ENCODE measurements at places on chromosomes 5 and 9.

- DNase-seq: no peak
These were observed 2.3 kb upstream of the EFNA5 start for GRCh38 chr5:107673039-107673367.

- no peak for DNase-seq
These were observed 371.9 kb downstream of the NDUFS4 start for GRCh38 chr5:53932351-53932750.

DNA sequence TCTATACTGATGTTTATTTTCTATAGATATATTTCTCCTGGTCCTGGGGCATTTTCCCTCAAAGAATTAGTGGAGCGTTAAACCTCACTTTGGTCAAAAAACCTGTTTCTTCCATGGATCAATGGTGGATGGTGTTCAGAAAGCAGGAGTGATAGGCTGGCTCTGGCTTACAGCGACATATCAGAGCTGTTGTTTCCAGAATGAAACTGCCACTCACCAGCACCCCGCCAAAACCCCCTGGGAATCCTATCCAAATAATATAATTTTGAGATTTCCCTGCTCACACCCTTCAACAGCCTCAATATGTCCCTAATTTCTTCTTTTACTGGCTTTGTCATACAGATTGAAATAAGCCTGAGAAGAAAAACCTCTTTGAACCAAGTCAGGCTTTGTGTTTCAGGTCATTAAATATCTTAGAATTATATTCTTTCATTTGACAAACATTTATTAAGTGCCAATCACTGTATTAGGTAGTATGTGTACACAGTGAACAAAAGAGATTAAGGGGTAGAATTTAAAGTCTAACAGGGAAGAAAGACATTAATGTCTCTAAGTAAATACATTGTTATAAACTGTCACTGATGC is 144.5 kb upstream of the GPR151 start:
- DNase-seq: no peak

DNA sequence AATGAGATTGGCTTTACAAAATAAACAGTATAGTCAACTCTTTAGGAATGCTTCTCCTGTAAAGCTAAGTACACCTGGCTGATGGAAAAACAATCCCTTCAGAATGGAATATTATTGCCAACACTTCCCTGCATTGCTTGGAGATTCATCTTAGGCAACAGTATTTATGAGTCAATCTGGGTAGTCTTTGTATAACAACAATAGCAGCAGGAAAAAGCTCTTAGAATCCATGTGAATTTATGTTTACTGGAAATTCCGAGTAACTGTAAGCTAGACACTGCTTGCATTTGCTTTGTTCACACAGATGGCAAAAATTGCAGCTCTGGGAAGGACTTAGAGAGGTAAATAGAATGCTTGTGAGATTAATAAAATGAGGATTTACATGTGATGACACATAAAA is 101.7 kb upstream of the NTRK2 start:
- DNase-seq: no peak

- DNase-seq: no peak
These were observed 18.8 kb downstream of the PTAR1 start for GRCh38 chr9:69740872-69741505.

DNA sequence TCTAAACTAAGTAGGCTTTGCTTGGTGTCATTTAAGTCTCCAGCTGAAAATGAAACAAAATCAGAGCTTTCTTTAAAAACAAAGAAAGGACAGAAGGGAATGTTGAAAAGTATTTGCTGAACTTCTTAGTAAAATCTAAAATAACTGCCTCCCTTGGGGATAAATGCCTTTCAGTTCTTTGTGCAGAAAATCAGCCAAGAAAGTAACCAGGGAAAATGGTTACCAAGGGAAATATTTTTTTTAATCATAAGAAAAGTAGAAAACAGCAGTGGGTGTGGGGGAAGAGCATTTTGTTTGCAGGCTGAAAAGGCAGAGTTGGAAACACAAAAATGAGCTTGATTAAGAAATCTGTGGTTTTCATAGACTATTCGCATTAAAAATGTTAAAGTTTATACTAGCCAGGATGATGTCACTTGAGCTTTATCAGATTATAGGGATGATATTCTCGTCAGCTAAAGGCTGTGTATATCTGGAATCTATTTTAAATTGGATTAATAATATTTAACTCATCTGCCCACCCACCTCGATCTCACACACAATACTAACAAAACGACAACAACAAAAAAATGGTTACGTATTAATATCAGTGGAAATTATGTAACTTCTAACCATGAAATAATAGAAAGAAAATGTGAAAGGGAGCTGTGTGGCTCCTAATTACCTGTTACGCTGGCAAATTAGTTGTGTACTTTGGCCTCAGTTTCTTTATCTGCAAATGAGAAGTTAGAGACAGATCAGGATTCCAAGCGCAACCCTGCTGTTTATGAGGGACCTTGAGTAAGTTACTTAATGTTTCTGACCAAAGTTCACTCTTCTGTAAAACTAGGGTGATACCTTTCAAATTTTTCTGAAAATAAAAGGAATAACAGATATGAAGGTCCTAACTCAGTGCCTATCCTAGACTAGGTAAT is at the start of gene ECM2:
Gene ECM2, minus strand, starts transcription at position 51 of the 911 bp plus-strand sequence. CDS start 13,124 bp downstream, outside the sequence.
- no peak for DNase-seq

- DNase-seq: no peak
These were observed 157.4 kb upstream of the SPRY4 start for GRCh38 chr5:142482207-142482606.

GRCh38 chr5:132747616-132748440 is 602 bp downstream of the CCNI2 start:
- no peak for DNase-seq

GRCh38 chr9:3337515-3338225 is 188.1 kb downstream of the RFX3 start:
- no peak for DNase-seq

DNA sequence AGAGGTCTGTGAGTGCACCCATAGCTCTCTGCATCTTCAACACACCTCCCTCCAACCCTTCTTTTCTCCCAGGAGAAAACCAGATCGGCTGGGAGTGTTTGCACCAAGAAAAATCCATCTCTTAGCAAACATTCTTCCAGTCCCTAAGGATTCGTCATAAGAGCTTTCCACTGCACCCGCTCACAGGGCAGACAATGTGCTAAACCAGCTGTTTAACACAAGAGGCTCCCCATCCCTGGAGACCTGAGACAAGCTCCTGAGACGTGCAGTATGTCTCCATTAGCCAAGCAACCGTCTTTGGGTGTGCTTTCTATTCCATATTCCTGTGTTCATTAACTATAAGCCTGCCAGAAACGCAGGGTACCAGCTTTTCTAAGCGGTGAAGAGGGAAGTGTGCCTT is 93.6 kb upstream of the ZNF462 start:
- no peak for DNase-seq

DNA sequence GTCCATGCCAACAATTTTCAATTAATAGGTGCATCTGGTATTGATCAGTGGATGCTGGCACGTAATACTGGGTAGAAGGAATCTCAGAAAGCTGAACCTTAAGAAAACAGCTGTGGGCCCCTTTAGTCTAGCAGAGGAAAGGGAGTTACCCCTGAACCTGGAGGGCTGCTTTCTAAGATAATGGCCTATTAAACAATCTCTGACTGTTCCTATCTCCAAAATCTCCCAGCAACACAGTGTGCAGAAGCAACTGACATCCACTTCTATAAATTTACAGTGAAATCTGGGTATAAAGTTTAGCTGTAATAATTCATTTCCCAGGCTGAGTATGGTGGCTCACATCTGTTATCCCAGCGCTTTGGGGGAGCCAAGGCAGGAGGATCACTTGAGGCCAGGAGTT is 198.8 kb downstream of the MAPKAP1 start:
- no peak for DNase-seq

- DNase-seq: peak; percentile 79
These were observed 3.3 kb upstream of the TMEM141 start for GRCh38 chr9:136787690-136788400.

DNA sequence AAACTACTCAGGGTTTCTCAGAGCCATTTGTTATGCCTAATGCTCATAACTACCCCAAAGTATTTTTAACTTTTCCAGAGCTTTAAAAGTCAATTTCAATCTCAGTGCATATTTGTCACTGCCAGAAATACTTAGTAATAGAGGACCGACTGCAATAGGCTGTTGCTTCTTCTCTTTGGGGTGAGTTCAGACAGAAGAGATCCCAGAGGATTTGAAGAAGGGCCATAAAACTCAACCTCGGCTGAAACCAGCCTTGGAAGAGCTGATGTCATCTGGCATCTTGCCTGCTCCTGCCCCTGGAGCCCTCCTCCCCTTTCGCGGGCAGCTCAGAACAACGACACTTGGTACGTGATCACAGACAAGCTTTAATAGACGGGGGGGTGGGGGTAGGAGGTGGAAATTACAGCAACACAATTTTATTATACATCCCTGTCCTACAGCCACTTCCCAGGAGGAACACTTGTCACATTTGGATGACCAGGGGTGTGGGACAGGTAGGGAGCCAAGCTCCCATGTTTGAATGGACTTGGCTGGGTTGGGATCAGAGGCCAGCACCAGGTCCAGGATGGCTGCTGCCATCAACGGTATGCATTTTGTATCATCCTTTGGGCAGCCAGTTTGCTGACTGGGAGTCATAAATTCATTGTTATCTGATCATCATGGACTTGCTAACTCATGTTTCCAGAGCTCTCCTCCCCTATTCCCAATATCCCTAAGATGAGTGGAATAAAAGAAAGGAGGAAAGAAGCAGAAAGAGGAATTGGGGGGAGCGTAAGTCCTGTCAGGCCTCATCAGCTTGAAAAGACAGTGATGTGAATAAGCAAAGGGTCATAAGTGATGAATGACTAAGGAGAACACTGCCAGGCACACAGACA is 186.6 kb upstream of the PANK3 start:
- no peak for DNase-seq

GRCh38 chr5:177455036-177455660 is 8.5 kb downstream of the PRR7 start:
- peak; percentile 98 for DNase-seq

DNA sequence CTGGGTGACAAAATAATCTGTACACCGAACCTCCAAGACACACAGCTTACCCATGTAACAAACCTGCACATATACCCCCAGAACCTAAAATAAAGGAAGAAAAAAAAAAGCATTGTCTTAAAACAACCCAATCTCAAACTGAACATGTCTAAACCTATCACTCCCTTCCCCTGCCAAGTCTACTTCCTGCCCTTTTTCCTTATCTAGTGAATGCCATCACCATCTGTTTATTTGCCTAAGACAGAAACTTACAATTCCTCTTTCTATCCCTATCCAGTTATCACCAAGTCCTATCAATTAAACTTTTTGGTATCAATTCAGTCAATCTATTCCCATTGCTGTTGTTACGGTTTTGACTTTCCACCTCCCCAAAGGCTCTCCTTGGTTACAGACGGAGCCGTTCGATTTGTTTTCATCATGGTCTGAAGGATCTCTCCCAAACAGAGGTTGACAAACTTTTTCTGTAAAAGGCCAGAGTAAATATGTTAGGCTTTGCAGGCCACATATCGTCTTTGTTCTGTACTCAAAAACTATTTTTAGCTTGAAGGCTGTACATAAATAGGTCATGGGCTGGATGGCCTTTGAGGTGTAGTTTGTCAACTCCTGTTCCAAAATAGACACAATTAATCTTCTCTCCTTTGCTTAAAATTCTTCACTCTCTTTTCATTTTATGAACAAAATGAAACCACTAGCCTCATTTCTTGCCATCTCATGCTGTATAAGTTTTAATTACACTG is 12.1 kb downstream of the NOL8 start:
- DNase-seq: no peak

DNA sequence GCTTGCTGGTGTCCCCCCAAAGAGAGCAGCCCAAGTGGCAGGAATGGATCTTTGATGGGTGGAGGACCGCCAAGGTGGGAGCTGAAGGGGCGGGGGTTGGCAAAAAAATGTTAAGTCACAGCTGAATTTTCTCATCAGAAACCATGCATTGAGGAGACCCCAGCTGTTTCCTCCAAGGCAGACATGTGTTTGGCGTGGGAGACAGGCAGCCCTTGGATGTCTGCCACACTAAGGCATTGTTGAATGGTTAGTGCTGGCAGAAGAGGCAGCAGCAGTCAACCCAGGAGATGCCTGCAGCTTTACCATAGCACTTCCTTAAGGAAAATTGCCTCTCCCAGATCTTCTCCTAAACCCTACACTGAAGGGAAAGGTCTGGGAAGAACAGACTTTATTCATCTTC is 394.9 kb upstream of the CD180 start:
- DNase-seq: no peak

- DNase-seq: no peak
These were observed 364.9 kb downstream of the ARRDC3 start for GRCh38 chr5:91018200-91018599.

DNA sequence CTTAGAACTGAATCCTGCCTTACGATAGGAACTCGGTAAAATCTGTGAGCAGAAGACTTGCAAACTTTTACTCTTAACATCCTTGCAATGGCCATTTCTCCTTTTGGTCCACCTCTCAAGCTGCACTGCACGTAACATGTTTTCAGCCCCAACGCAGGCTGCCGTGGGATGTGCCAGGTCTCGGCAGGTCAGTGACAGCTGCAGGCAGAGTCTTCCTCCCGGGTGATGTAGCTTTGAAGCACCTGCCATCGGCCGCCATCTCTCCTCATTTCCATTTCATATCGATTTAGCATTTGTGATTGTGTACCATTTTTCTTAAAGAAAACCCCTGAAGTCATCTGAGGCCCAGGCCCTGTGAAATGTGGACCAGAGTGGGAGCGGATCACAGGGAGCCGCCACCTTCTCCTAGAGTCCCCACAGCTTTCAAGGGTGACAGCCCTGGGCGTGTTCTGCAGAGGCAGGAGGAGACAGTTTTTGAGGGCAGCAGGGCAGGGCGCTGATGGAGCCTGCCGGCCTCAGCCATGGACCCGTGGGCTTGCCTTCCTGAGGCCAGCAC is 25.8 kb upstream of the LPCAT1 start:
- no peak for DNase-seq

- no peak for DNase-seq
These were observed 75.7 kb upstream of the ACOT12 start for GRCh38 chr5:81469676-81470075.

DNA sequence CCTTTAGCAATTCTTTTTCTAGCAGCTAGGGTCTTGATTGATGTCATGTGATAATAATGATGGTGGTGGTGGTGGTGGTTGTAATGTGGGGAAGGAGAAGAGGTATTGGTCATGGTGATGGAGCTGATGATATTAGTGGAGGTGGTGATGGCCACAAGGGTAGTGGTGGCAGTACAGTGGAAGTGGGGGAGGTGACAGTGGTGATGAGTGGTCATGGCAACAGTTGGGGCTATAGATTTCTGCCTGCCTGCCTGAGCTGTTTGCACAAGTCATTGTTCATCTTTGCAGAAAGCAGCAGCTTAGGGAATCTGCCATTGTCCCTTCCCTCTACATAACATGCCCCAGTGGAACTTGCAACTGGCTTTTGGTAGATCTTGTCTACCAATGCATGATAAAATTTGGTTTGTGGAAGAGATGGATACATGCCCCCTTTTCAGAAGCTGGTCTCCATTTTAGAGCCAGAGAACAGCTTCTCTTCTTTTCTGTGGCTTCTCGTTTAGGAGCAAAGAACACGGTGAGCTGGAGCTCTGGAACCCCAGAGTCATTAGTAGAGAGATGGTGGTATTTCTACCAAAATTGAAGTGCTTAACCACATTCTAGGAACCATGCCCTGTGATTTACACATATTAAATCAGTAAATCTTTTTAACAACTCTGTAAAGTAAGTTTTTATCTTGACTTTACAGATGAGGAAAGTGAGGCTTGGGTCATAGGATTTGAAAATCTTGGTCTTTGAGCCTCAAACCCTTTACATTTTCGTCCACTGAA is 100.3 kb downstream of the AOPEP start:
- DNase-seq: peak; percentile 19

GRCh38 chr5:107387526-107388140 is 283.1 kb downstream of the EFNA5 start:
- no peak for DNase-seq

- no peak for DNase-seq
These were observed 10.5 kb upstream of the RALGDS start for GRCh38 chr9:133131506-133131905.

GRCh38 chr9:3608011-3608410 is 82.2 kb upstream of the RFX3 start:
- no peak for DNase-seq

Measured in HuH-7.5 (cell line).